ENCODE measurements at places on chromosomes 11 and 22. TPM values are rescaled to one million over a fixed set of nuclear protein-coding genes. Genes with fewer than 3 reads are reported as not detected.

GRCh38 chr11:31022080-31022479 is 347.5 kb downstream of the DCDC1 start:
- no peak for DNase-seq

GRCh38 chr11:121448431-121448941 is 3.6 kb upstream of the SORL1 start:
- DNase-seq = no peak

GRCh38 chr11:77155082-77155475 is 27.0 kb downstream of the MYO7A start:
- no peak for DNase-seq

DNA sequence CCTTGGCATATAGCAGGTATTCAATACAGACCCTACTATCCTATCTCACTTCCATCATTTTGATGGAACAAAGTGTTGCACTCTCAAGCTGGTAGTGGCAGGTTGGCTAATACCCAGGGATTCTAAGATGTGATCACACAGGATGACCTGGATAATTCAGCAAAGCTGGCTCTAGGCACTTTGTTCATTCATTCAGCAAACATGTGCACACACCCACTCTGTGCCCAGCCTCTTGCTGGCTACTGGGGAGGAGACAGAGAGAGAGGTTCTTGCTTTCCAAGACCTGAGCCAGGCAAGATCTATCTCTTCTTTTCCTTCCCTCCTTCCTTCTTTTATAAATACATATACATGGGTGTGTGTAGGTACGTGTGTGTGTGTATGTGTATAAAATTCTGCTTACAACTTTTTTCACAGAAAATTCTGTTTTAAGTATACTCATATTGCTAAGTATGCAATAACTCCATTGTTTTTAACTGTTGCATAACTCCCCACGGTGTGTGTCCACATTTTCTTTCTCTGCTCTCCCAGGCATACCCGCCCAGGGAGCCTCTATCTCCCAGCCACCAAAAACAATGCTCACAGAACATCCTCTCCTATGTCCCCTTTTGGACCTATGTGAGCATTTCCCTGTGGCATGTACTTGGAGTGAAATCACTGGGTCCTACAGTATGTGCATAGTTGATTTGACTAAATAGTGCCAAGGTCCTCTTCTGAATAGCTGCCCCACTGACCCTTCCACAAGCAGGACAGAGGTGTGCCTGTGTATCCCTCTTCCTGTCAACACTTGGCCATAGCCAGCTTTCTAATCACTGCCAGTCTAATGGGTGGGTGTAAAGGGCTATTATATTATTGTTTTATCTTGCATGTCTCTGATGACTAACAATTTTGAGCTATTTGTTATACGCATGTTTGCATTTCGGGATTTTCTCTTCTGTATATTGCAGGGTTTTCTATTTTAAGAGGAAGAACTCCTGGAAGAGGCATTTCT is 27.5 kb downstream of the CLPB start:
- DNase-seq = no peak

DNA sequence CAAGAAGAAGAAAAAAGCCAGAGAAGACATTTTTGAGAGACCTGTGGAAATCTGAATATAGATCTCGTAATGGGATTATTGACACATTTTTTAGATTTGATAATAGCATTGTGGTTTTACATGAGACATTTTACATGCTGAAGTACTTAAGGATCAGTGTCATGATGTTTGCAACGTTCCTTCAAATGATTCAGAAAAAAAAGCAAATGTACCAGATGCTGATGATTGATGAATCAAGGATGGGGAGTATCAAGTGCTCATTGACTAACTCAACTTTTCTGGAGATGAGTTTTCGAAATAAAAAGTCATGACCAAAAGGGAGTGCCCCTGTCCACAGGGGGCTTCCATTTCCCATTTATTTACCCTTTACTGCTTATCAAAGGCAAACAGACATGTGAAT is 207.0 kb upstream of the SORL1-AS1 start:
- no peak for DNase-seq

DNA sequence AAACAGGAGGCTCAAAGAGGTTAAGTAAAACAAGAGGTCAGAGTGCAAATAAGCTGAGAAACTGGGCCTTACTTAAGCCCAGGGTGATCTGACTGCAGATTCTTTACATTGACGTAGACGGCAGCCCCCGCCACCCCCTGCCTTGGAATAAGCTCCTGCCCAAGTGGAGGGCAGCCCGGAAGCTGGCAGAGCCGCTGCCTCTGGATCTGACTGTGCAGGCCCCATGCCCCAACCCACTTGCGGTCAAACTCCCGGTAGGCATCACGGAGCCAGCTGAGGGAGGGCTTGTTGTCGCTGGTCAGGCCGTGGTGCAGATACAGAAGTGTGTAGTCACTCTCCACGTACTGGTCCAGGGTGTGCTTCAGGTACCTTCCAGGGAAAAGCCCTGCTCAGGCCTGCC is 18.6 kb downstream of the ARHGAP1 start:
- no peak for DNase-seq

DNA sequence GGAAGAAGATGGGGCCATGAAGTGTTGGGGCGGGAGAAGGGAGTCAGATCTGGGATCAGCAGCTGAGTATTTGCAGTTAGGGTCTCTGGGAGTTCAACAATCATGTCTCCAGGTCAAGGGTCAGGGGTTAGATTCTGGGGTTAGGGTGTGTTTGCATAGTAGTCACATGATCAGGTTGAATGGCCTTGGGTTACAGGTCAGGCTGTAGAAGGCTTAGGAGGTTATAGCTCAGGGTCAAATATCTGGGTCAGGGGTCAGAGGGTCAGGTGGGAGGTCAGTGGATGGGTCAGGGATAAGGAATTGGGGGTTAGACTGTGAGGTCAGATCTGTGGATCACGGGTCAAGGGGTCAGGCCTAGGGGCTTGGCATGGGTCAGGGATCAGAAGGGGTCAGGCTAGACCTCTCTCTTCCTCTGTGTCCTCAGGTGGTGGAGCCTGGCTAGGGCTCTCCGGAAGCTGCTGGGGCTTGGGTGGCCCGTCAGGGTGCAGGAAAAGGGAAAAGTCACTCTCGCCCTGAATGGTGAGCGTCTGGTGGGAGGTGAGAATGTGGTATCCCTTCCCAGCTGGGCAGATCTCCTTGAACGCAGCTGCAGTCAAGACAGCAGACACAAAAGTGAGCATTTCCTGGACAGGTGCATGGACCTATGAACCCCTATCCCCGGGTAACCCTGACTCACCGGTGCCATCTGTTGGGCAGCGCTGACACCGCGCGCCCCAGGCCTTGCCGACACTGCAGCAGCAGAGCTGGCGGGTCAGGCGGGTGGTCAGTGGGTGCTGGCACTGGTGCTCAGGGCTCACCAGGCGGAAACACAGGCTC is 6.4 kb downstream of the LTBP3 start:
- peak; percentile 92 for DNase-seq

DNA sequence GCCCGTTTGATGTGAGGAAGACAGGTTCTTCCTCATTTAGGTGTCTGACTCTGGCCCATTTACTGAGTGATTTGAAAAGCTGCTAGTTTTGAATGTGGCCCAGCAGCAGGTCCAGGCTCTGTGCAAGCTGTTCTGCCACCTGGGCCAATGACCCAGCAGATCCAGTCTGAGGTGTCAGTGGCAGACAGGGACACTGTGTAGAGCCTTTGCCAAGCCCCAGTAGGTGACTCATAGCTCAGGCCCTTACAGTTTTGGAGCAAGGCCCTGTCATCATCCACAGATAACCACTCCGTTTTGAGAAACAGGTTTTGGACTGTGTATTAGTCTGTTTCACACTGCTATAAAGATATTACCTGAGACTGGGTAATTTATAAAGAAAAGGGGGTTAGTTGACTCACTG is 23.9 kb downstream of the TSPAN32 start:
- DNase-seq = no peak

GRCh38 chr11:114291381-114291780 is 4.8 kb upstream of the NNMT start:
- DNase-seq = no peak

GRCh38 chr22:19523240-19524169 is 705 bp downstream of the CLDN5 start:
- DNase-seq = peak; percentile 87

DNA sequence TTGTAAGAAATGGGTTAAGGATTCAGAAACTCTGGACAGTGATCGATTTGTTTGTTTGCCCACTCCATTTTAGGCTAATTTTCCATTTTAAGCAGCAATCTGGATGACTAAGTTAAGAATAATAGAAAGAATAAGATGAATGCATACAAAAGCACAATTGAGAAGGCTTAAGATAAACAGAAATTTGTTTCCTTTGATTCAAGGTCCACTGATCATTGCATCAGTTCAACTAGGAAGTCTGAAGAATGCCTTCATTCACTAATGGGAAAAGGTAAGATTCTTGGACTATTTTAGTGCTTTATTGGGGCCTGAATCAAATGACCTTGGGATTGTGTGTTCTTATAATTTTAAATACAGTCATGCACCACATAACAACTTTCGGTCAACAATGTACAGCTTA is 140.8 kb downstream of the CADM1 start:
- no peak for DNase-seq

DNA sequence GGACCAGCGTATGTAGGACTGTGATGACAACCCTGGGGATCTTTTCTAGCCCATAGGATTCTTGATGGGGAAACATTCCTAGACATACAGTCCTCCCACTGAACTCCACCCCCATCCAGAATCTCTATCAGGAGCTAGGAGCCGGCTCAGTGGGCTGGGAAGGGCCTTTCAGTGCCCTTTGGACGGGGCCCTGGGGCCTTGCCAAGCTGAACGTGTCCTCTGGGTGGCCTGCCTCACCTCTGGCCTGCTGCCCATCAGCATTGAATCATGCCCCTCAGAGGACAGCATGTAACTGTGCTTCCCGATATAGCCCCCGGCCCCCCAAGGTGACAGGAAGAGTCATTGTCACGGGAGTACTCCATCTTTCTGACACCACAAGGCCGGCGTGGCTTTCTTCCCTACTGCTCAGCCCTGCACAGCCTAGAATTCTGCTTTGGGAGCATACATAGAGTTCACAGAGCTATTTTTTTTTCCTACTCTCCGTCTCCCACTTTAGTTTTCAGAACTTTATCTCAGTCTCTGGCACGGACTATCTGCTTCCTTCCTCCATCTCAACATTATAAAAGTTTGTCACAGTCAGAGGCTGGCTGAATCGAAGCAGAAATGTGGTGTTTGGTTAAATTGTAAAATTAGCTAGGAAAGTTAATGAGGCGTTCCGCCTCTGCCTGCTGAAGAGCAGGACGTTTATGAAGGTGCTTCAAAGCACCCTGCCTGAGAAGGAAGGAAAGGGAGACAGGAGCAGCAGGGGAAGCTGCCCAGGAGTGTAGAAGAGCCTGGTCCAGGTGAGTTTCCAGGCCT is 111.9 kb downstream of the ZBTB16 start:
- DNase-seq = no peak

- DNase-seq = no peak
Measured at GRCh38 chr22:50308986-50309600, 1.6 kb upstream of the PLXNB2 start.

- peak; percentile 85 for DNase-seq
Measured at GRCh38 chr11:46382646-46383403, 1.4 kb downstream of the MDK start.

GRCh38 chr11:94602430-94603372 is 35.5 kb downstream of the PIWIL4 start:
- no peak for DNase-seq

- no peak for DNase-seq
Measured at GRCh38 chr11:121534131-121535093, 81.6 kb upstream of the SORL1-AS1 start.

DNA sequence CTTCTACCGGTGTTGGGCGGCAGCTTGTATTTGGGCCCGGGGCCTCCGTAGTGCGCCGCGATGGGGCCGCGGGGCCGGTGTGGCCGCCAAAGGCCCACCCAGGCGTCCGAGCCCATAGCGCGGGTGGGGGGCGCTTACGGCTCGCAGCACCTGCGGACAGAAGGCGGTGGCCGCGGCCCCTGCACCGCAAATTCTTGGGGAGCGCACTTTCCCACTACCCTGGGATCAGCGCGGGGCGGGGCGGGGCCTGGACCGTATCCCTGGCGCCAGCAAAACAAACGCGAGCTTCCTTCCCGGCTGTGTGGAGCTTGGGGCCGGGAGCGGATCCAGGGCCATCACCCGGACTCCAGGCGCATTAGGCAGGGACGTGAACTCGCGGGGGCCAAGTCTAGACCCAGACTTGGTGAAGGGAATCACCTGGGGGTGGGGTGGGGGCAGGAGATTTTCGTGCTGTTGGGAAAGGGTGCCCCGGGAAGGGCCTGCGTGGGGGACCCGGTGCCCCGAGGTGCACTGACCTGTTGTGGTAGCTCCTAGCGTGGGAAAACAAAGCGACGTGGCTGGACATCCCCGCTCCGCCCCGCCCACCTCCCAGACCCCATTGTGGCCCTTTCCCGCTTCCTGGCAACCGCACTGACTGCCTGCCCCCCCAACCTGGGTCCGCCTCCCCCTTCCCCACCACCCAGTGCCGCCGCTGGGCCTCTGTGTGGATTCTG is 2.3 kb upstream of the TYMP start:
- DNase-seq = peak; percentile 78

GRCh38 chr11:2721210-2721916 is 21.6 kb upstream of the KCNQ1OT1 start:
- peak; percentile 90 for DNase-seq

DNA sequence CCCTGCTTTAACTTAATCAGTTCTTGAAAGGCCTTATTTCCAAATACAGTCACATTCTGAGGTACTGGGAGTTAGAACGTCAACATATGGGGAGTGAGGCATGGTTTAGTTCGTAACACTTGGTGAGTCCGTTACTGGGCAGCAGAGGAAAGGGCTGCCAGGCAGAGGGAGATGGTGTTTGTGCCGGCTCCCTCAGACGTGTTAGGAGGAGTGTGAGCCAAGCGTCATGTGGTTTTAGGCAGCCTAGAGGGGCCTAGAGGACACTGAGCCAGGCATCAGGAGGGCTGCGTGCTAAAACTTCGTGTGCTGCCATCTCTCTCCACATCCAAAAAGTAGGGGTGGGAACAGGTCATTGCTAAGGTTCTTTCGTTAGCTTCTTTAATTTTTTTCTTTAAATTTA is 10.2 kb downstream of the BCR start:
- DNase-seq = no peak

GRCh38 chr22:46147471-46148267 is 2.7 kb upstream of the PPARA start:
- peak; percentile 39 for DNase-seq

Gene GLYAT
- not detected for total RNA-seq

Gene OR8D4
- total RNA-seq = 0.11 TPM

Gene HEPHL1
- total RNA-seq = not detected

Gene MUC5AC
- not detected for total RNA-seq

Gene TRIM48
- not detected for total RNA-seq

Gene KCNJ11
- 2.2 TPM for total RNA-seq

Gene OR2D2
- total RNA-seq = not detected

Gene PATE2
- not detected for total RNA-seq

Data from endodermal cell (in vitro differentiated cells).